ENCODE measurements at places on chromosomes 1 and 21.

- no peak for DNase-seq
These were observed 9.3 kb upstream of the TSNAX start for GRCh38 chr1:231519166-231519565.

DNA sequence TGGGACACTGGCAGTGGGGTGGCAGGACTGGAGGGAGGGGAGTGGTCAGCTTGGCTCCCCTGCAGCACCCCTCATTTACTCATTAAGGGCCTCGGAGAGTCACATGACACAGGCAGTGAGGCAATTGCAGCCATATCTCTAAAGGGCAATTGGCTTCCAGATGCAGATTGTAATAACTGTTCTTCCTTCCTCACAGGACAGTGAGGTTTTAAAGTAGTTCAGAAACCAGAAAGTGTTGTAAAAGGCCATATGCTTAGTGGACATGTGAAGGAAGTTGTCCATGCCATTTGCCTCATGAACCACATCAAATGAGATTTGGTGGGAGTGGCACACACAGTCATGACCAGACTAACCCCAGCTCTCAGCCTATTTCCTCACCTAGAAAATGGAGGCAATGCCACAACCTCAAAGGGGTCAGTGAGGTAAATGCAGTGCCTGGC lies 11.1 kb downstream of the MTX1 start:
- no peak for DNase-seq

DNA sequence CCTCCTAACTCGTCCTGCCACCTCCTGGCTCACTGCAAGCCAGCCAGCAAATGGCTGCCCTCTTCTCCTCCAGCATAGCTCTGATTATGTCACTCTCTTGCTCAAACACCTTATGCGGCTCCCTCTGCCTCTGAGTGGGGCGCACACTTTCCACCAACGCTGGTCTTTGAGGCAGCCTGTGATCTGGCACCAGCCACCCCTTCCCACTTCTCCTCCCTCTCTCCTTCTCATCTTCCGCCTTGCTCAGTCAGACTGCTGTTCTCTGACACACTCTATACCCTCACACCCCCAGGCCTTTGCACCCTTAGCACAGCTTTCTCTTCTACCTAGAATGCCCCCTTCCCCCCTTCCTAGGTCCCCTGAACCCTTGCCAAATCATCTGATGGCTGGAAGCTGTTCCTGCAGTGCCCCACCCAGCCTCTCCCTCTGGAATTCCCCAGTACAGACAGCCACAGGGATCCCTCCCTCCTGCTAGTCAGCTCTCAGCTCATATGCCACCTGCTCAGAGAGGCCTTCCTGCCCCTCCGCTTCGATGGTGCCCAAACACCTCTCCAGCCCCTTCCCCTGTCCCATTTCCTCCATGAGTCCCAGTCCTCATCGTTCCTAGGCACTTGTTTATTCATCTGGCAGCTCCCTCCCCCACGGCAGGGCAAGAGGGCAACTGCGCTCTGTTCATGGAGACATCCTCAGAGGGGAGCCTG lies 21.7 kb upstream of the PEF1 start:
- DNase-seq = no peak

GRCh38 chr1:180131510-180131909 lies 23.2 kb upstream of the QSOX1 start:
- no peak for DNase-seq

DNA sequence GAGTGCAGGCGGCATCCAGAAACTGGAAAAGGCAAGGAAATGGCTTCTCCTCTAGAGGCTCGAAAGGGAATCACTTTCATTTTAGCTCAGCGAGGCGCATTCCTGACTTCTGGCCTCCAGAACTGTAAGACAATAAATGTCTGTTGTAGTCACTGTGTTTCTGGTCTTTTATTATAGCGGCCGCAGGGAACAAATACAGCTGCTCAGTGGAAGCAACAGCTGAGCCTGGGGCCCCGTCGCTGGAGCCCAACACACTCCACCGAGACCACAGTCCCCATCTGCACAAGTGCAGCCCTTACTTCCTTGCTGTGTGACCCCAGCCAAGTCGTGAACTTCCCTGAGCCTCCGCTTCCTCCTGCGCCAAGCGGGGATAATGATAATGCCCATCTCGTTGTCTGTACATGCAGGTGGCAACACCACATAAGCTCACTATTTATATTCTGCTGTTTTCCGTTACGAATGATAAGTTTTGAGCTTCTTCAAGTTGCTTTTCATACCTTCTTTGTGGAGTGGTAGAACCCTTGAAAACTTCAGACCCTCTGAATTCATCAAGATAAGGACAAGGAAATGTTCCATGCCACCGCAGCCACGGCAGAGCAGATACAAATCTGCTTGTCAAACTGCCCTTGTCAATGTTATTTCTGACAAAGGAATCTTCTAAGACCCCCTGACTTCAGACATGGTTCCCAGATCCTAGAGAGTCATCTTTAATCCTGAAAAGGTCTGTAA lies 3.2 kb upstream of the LAPTM5 start:
- DNase-seq = no peak

DNA sequence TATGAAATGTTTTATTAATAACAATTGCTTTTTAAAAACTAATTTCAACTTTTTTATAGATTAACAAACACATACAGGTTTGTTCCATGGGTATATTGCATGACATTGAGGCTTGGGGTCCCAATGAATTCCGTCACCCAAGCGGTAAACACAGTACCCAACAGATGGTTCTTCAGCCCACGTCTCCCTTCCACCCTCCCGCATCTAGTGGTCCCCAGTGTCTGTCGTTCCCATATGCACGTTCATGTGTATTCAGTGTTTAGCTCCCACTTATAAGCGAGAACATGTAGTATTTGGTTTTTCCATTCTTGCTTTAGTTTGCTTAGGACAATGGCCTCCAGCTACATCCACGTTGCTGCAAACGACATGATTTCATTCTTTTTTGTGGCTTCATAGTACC lies 48.6 kb downstream of the NOS1AP start:
- DNase-seq = no peak

DNA sequence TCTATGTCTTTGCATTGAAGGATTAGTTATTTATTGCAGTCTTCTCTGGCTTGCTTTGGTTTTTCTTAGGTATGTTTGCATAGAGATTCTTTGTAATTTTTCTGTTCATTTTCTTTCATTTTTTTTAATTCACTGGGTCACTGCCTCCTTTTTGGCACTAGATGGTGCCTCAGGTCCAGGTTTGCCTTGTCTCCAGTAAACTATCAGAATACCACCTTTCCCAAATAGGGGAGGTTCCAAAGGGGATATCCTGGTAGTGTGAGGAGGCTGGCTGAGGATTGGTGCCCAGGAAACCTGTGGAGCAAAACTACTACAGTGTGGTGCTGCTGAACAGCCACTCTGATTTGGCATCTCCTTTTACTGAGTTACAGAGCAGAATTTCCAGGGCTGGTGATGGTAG lies 257.1 kb downstream of the KCTD3 start:
- DNase-seq = no peak

DNA sequence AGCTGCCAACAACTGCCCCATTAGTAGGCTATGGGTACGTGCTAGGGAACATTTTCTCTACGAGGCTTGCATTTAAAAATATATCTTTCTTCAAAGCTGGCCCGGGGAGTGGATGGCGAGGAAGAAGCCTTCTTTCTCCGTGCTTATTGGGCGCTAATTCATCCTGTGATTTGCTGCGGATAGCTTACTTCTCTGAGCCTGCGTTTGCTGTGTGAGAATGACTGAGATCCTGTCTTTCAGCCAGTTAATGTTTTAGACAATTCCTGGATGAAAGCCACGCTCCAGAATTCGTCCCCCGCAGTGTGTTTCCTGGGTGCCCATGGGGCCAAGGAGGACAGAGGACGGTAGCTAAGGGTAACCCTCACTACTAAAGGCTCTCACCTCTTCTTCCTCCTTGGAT lies 57.8 kb upstream of the TARBP1 start:
- no peak for DNase-seq

GRCh38 chr1:240496941-240497340 lies 115.0 kb downstream of the GREM2 start:
- no peak for DNase-seq

GRCh38 chr1:63305043-63305442 lies 17.3 kb upstream of the FOXD3 start:
- DNase-seq = no peak

- DNase-seq = no peak
These were observed 62.9 kb downstream of the IFI44 start for GRCh38 chr1:78712467-78713051.
